Type B pancreatic cell (in vitro differentiated cells): ENCODE measurements at places on chromosomes 5 and 9. TPM values are rescaled to one million over a fixed set of nuclear protein-coding genes. Genes with fewer than 3 reads are reported as not detected.

- DNase-seq, result no peak
These were observed 217.2 kb downstream of the TARS1 start for GRCh38 chr5:33657804-33658440.

- DNase-seq, result no peak
These were observed 163.6 kb downstream of the SREK1 start for GRCh38 chr5:66307647-66308241.

DNA sequence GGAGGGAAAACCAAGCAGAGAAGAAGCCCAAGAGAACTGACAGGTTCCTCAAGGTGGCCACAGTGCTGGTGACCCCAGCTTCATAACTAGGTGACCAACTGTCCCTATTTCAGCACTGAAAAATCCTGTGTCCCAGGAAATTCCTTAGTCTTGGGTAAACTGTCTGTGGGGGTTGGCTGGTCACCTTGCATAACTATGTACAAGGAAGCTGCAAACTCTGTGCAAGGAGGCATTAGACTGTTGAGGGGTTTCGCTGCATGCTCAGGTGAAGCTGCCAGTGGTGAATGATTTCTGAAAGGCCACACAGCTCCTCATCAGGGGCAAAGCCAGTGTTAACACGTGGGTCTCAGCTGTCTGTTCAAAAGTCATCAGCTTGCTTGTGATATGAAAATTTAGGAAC is 36.9 kb downstream of the PCSK5 start:
- DNase-seq, result no peak

- DNase-seq, result no peak
These were observed at the start of gene PCDHA7 for GRCh38 chr5:140833993-140834392. PCDHA7 (plus strand) TSS chr5:140834269; CDS start chr5:140834384, 115 bp downstream.

DNA sequence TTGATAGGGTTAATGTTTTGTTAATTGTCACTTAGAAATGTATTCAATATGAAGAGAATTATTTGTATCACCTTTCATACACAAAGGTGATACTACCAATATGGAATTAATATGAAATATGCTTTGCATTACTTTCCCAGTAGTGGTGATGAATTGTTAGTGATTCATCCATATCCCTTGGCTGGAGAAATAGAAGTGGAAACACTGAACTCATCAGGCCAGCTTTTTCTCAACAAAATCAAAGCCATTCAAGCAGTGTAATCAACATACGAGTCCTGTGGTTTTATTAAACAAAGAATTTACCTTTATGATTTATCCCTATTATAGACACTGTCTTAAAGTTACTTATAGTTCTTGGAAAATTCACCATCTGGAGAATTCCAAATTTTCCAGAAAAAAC is 264.0 kb upstream of the MEF2C start:
- no peak for DNase-seq

Gene ATG10
- total RNA-seq, result 7.9 and 8.7 TPM in 2 replicates

Gene NR2F1-AS1
- 1.8 and 19.0 TPM in 2 replicates for total RNA-seq

Gene GFI1B
- 0.45 TPM in 1 of 2 replicates, not detected in the other for total RNA-seq

Gene ANKRD34B
- total RNA-seq, result 0.07 and 0.19 TPM in 2 replicates
